ENCODE measurements at places on chromosomes 3 and 15.

DNA sequence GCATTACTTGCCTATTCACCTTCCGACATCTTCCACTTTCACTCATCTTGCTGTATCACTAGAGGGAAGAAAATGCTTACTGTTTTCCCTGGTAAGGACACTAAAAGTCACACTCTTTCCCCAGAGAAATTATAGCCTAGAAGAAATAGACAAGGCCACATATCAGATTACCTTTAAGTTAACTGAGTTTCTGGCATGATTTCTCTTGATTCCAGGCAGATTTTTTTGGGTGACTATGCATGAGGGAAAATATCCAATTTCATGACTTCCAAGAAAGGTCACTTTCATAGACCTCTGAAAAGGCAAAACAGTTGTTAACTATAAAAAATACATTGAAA is 30.3 kb downstream of the TCF12 start:
- no peak for DNase-seq

- no peak for DNase-seq
These were observed 12.3 kb upstream of the CDAN1 start for GRCh38 chr15:42749266-42749665.

DNA sequence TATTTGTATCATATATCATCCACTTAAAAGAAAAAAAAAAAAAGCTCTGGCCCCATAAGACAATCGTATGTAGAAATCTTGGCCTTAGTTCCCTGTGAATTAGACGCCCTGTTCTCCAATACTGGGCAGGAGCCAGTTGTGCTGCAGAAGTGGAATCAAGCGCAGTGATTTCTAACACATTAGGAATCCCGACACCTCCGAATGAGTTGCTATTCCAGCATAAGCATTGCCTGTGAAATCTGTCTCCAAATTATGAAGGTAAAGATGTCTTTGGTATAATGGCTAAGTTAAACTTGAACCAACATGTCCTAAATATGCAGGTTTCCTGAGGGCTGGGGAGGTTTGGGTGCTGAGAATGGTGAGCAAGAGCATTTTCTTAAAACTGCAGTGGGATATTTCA is 199.4 kb upstream of the ARRDC4 start:
- no peak for DNase-seq

GRCh38 chr3:106965307-106965706 is 411.9 kb upstream of the CCDC54 start:
- no peak for DNase-seq

DNA sequence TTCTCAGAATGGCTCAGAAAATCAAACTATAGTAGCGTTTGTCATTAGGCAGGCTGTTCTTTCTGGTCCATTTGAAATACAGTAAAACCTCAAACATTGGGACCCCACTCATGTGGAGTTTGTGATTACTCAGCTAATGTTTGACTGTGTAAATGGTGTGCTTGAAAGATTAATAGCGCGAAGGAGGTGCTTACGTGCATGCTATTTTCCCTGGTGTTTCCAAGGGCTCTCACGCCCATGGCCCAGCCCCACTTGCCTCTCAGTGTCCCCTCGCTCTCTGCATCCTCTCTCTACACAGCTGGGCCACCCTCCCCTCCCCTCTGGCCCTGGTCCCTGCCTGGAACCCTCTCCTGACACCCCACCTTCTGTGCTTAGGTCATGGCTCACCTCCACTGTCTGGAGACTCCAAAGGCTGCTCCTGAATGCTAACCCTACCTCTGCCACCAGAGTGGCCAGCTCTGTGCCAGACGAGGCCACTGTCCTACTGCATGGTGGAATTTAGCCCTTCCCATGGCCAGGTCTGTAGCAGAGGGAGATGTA is 194.2 kb downstream of the PLCL2 start:
- no peak for DNase-seq

GRCh38 chr3:98986073-98986472 is 84.6 kb upstream of the DCBLD2 start:
- no peak for DNase-seq

- DNase-seq, result no peak
These were observed 177.1 kb upstream of the CHRNA7 start for GRCh38 chr15:31852933-31853799.

DNA sequence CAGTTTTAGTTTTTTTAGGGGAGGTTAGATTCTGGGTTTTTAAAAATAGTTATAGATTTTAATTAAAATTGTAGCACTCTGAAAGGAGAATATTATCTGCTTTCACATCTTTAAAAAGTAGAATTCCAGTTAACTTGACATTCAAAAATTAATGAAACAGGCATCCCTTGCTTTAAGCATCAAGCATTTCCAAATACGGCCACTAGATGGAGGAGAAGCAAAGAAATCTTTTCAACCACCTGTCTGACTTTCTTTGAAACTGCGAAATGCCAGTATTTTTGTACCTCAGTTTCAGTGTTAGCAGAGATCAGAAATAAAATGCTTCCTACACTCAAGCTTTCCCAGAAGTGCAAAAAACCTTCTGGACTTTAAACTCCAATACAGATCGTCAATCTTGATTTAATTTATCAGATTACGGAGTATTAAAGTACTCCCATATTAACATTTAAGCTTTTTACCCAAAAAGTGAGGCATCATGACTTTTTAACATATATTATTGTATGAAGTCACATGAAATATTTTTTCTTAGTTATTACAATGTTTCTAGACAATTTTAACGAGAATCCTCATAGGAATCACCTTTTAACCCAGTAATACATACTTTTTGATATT is 153.3 kb downstream of the P3H2 start:
- no peak for DNase-seq

GRCh38 chr15:73075160-73075859 is 23.0 kb downstream of the NEO1 start:
- no peak for DNase-seq

DNA sequence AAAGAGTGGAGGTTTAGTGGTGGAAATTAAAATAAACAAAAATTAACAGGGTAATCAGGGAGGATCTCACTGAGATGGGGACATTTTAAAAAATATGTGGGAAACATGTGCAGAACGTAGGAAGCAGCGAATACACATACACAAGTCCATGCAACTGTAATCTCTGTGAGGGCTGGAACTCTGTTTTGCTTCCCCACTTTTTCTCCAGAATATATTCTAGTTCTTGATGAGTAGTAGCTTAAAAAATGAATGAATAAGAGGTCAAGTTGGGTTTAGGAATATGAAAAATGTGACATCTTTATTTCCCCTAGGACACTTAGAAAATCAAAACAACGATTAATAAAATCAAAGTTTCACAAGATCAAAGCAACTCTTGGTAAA is 312.2 kb upstream of the ZNF717 start:
- DNase-seq, result no peak

- no peak for DNase-seq
These were observed 13.9 kb downstream of the EOGT start for GRCh38 chr3:68999605-69000004.

DNA sequence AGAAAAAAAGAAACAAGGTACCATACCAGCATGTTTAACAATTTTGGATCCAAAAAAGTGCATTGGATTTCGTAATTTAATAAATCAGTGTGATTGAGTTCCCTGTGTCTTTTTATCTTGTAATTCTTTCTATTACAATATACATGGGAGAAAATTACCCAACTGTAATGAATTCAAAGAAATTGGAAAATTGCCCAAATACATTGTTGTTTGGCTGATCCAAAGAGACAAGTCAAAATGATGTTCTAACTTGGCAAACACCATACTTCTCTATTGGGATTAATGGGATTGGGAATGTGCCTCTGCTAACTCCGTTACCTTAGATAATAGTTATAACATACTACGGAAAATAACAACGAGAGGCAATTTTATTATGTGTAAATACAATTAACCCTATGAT is 1097.1 kb downstream of the ROBO1 start:
- DNase-seq, result no peak

DNA sequence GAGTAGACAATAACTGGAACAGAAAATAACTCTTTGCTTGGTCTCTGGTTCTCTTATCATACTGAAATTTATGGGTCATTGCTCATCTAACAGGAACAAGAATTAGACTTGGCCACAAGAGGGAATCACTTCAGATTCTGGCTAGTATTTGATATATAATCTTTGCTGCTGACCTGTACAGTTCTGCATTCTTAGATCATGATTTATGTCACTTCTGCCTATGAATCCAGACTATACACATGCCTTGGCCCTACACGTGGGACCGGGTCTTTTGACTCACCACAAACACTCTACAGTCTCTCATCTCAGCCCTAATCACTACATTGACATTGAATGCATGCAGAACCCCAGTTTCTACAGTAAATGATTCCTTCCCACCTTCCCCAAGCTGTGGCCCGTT is 162.5 kb upstream of the SOX2 start:
- DNase-seq, result no peak

DNA sequence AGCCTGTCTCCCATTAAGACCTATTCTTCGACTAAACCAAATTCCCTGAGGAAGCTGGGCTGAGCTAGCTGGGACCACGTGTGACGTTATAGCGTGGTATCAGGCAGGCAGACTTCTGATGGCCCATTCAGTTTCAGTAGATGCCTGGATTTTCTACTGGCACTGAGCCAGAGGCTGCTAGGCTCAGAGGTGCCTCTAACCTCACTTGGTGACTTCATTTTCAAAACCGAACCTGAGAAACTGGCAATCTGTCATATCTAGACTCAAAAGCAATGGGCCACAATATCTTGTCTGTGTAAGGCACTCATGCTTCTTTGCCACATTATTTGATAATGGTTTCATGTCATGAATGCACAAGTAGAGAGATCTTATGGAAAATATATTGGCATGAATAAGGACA is 352.1 kb upstream of the AZI2 start:
- DNase-seq, result no peak

DNA sequence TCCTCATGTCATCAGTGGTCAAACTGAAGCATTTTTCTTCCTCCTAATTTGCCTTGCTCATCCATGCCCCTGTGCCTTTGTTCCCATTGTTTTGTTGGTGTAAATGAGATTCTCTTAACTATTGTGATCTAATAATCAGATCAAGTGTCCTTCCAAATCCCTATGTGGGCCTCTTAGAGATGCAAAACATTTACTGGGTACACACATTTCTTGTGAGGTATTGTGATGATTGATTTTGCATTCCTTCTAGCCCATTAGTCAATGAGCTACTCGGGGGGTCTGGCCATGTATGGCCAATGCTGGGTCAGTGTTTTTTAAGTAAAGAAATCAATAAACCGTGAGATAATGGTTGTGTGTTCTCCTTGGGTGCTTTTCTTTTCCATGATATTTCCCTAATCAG is 580.4 kb downstream of the VGLL3 start:
- no peak for DNase-seq

DNA sequence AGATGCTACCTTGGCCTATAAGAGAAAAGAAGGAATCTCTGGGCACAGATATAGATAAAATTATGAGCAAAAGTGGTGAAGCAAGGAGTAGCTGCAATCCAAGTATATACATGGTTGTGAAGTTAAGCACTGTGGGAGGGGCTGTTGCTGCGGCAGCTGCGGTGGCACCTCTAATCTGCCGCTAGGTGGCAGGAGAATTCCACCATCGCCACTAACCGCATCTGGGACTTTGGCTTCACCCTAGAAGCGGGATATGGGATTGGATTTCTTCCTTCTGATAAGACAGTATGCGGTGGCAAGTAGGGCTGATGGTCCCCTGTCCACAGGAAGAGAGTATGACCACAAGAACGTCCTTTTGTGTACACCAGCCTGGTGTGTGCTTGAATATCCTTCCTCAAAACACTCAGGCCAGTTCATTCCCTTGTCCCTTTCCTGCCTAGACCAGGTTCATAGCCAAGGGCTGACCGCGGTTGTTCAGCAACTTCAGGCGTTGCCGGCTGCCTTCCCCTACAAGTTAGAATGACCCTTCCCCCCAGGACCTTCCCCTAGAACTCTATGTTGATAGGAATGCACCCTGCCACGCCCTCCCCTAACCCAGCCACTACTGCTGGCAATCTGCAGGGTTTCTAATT is 5.1 kb downstream of the MAGEL2 start:
- DNase-seq, result no peak

DNA sequence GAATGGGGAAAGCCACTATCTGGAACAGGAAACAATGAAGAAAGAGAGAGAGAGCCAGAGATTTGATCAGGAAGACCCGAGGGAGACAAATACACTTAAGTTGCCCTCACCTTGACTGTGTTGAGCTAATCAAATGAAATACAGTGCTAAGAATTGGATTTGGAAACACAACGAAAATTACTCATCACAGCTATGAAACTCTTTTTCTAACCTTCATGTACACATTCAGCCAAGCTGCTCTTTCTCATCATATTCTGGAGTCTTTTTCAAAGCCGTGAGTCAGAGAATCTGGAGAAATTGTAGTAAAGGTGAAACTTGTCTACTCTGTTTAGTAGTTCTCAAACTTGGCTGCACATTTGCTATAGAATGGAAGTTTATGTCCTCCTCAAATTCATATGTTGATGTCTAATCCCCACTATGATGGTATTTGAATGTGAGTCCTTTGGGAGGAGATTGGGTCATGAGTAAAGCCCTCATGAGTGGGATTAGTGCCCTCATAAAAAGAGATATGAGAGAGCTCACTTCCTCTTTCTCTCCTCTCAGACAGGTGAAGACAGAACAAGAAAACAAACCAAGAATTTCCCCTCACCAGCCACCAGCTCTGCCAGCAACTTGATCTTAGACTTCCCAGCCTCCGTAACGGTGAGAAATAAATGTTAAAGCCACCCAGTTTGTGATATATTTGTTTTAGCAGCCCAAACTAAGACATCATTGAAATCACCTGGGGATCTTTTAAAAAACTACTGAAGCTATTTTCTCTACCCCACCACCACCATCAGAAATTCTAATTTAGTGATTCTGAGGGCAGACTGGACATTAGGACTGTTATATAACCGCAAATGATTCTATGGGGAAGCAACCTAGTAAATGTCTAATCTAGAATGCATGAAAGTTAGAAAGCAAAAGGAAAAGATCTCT is 143.6 kb upstream of the GRM7 start:
- DNase-seq, result no peak

DNA sequence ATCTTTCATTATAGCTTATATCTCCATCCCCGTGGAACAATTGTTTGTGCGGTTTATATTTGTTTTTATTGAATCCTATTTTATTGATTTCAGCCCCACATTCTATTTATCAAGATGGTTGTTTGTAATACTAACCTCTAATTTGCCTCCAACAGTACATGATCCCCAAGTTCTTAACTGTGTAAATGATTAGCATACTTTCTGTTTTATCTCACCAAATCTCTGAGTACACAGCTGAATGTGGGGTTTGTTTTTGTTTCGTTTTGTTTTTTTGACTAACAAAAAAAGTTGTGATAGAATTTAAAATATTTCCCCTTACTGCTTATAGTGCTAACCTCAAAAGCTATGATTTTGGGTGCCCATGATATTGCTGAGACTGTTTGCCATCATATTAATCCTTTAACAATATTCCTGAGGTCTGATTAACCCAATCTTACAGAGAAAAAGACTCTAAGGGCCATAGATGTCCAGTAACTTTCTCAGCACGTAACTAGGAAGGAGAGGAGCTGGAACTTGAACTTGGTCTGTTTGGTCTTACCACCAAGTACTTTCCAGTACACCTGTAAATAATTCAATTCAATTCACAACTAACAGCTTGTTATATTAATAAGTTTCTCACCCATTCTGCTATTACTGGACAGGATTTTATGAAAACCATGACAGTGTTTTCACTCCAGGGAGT is 789.8 kb downstream of the TUSC7 start:
- no peak for DNase-seq

GRCh38 chr3:138249636-138250035 is 62.5 kb downstream of the ARMC8 start:
- DNase-seq, result no peak

GRCh38 chr15:59473226-59473625 is 35.2 kb downstream of the FAM81A start:
- DNase-seq, result no peak

All from stimulated activated CD4-positive, alpha-beta T cell treated with anti-CD3 and anti-CD28 coated beads, Interleukin-1b, Interleukin-23, amount 100 ng/mL, for 1 hour (primary cell).